ENCODE measurements at places on chromosomes 11 and 22.

DNA sequence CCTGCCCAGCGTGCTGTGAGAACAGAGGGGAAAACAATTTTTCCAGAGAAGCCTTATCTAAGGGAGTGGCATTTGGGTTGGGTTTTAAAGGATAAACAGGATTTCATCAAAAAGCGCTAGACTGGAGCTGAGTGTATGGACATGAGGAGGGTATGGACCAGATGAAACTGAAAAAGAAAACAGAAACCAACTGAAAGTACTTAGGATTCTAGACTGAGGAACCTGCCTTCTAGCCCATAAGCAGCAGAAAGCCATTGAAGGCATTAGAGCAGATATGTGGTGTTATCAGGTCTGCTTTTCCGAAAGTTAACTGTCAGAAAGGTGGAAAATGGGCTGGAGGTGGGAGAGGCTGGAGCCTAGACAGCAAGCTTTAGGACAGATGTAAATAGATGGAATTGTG lies 340.0 kb upstream of the MPPED2 start:
- no peak for DNase-seq

- no peak for DNase-seq
Measured at GRCh38 chr22:37922191-37922590, 16.1 kb downstream of the MICALL1 start.

DNA sequence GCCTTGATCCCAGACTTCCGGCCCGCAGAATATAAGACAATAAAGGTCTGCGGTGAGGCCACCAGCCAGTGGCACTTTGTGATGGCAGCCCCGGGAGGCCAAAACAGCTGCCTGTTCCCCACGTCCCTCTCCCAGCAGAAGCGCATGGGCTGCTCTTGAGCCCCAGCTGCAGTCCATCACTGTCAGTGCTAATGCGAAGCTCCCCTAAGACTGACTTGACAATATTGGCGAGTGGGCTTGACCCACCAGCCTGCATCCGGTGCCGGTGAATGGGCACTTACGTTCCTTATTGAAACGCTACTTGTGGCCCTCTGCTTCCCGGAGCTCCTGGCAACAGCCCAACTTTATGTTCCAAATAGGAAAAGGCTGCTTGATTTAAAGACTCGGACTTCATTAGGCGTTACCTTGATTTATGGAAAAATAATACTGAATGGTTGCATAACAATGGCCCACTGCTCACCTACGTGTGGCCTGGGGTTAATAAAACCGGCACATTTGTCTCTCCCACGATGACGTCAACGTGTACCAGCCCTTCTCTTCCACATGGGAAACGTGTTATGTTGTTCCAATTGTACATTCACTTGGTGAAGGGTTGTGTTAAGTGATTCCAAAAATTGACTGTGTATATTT lies 93.4 kb upstream of the SEPTIN5 start:
- no peak for DNase-seq

- no peak for DNase-seq
Measured at GRCh38 chr22:32444068-32444467, 20.2 kb downstream of the BPIFC start.

- no peak for DNase-seq
Measured at GRCh38 chr22:47612311-47612910, 850.0 kb downstream of the TBC1D22A start.
